ENCODE measurements at places on chromosomes 6 and 20.

DNA sequence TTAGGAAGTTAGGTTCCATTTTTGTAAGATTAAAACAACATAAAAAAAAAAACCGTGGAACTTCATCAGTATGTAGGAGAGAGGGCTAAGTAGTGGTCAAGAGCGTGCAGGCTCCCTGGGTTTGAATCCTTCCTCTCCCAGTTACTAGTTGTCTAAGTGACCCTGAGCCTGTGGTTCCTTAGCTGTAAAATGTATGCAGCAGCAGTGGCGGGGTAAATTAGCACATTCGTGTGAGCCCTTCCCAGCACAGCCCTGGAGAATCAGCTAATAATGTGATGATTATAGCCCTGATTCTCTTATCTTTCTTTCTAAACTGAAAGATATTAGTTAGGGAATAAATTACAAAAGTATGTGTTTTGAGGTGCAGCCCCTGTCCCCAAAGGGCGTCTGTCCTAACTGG is 32.6 kb downstream of the TM9SF4 start:
- no peaks in the 10 kb centered on the region for H3K27me3 ChIP-seq
- H3K27ac ChIP-seq, result no peak overlapping the region
- H3K4me3 ChIP-seq, result no peak overlapping the region

DNA sequence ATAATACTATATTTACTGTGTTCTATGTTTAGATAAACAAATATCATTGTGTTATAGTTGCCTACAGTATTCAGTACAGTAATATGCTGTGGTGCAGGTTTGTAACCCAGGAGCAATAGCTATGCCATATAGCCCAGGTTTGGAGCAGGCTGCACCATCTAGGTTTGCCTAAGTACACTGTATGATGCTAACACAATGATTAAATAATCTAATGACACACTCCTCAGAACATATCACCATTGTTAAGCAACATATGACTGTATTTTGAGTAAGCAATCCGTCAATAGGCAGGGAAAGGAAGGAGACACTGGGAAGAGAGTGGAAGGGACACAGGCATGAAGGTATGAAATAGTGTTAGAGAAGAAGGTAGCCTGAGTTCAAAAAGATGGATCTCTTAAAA is 369.9 kb downstream of the PKHD1 start:
- H3K27me3 ChIP-seq, result no peaks in the 10 kb centered on the region
- no peaks in the 10 kb centered on the region for H3K4me1 ChIP-seq
- H3K27ac ChIP-seq, result no peak overlapping the region
- H3K4me3 ChIP-seq, result no peak overlapping the region
- H3K36me3 ChIP-seq, result no peaks in the 10 kb centered on the region
- no peak for DNase-seq

DNA sequence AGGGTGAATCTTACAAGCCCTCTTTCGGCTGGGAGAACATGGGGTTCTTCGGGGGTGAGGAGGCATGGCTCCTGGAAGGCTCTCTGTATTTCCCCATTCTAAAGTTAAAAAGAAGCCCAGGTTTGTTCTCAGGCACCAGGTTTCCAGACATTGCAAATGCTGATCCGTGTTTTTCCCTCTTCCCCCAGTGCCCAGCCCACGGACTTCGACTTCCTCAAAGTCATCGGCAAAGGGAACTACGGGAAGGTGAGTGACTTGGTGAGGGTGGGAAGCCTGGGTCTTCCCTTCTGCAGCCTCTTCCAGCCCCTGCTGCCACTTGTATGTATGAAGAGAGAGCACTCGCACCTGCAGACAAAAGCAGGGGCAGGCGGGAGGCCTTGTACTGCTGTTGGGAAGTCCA is 8.7 kb downstream of the SGK2 start:
- H3K4me1 ChIP-seq, result no peaks in the 10 kb centered on the region
- H3K36me3 ChIP-seq, result no peaks in the 10 kb centered on the region
- DNase-seq, result no peak
- no peak overlapping the region for H3K4me3 ChIP-seq
- no peaks in the 10 kb centered on the region for H3K27me3 ChIP-seq
- no peak overlapping the region for H3K27ac ChIP-seq

DNA sequence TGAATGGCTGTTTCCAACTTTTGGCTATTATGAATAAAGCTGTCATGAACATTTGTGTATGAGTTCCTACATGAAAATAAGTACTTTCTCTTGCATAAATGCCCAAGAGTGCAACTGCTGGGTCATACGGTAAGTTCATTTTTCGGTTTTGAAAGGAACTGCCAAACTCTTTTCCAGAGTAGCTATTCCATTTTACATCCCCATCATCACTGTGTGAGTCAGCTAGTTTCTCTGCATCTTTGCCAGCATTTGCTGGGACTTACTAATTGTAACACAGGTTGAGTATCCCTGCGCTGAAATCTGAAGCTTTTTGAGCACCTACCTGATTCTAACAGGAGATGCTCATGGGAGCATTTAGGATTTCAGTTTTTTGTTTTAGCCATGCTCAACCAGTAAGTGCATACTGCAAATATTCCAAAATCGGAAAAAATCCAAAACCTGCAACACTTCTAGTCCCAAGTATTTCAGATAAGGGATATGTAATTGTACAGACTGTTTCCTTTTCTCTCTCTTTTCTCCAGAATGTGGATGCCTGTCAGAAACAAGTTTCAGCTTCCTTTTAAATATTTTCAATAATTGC is 118.4 kb downstream of the DTNBP1 start:
- H3K4me1 ChIP-seq, result no peaks in the 10 kb centered on the region
- H3K36me3 ChIP-seq, result no peaks in the 10 kb centered on the region
- no peak overlapping the region for H3K4me3 ChIP-seq
- no peak for DNase-seq

GRCh38 chr6:9131616-9132015 is 696.3 kb upstream of the SLC35B3 start:
- no peaks in the 10 kb centered on the region for H3K4me1 ChIP-seq
- H3K36me3 ChIP-seq, result no peaks in the 10 kb centered on the region
- H3K4me3 ChIP-seq, result no peak overlapping the region
- DNase-seq, result no peak
- H3K27ac ChIP-seq, result no peak overlapping the region

GRCh38 chr6:169190144-169190584 is 63.5 kb downstream of the THBS2 start:
- H3K4me3 ChIP-seq, result no peak overlapping the region
- DNase-seq, result no peak
- no peaks in the 10 kb centered on the region for H3K4me1 ChIP-seq
- H3K36me3 ChIP-seq, result no peaks in the 10 kb centered on the region

DNA sequence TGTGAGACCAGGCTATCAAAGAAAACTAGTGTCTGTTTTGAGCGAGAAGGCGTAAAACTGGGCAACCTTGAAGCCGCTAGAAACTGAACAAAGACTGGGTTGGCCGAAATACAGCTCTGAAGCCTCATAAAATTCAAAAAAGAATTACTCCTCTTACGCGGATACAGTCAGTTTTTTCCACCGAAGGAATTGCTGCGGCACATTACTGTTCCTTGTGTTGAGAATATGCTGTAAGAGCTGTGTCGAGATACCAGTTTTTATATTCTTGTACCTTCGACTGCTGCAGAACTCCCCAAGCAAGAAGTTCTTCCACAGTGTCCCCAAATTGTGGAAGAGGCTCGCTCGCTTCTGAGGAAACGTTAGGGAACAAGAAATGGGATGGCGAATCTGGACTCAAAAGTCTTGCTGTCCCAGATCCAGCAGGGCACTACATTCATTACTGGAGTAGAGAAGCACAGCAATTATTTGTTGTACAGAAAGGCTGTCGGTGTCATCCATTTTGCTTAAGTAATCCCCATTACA is 523 bp upstream of the COX7A2 start:
- peak overlapping the region; percentile 70 for H3K27ac ChIP-seq
- DNase-seq, result no peak
- peaks cover 13% of the 10 kb centered on the region for H3K36me3 ChIP-seq
- H3K27me3 ChIP-seq, result no peaks in the 10 kb centered on the region

- H3K27me3 ChIP-seq, result no peaks in the 10 kb centered on the region
- no peaks in the 10 kb centered on the region for H3K36me3 ChIP-seq
- no peak overlapping the region for H3K4me3 ChIP-seq
- no peak overlapping the region for H3K27ac ChIP-seq
- DNase-seq, result no peak
Observed at GRCh38 chr20:7710440-7710839, 229.8 kb downstream of the HAO1 start.

- DNase-seq, result no peak
- H3K4me1 ChIP-seq, result peaks cover 28% of the 10 kb centered on the region
- H3K27me3 ChIP-seq, result no peaks in the 10 kb centered on the region
- H3K27ac ChIP-seq, result no peak overlapping the region
Observed at GRCh38 chr6:142846883-142847287, 98.1 kb downstream of the HIVEP2 start.

DNA sequence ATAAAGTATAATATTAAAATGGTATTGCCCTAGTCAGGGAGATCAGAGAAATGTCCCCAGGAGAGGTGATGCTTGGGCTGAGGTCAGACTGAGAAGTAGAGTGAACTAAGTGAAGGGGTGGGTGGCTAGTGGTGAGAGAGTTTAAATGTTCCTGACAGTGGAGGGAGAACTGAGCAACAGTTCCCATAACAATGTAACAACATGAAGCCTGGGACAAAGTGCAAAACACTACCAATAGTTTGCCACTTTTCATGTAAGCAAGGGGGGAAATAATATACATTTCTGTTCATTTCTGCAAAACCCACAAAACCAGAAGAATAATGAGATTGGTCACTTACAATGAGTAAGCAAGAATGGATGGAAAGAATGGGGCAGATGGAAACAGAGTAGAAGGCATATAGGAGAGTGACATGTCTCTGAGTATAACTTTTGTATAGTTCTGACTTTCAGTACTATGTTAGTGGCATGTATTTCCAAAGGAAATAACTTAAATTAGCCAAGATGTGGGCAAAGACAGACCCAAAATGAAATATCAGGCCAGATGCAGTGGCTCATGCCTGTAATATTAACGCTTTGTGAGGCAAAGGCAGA is 13.3 kb upstream of the FAXC start:
- no peaks in the 10 kb centered on the region for H3K27me3 ChIP-seq
- H3K4me3 ChIP-seq, result no peak overlapping the region
- H3K27ac ChIP-seq, result no peak overlapping the region
- no peaks in the 10 kb centered on the region for H3K36me3 ChIP-seq

- peaks cover 6% of the 10 kb centered on the region for H3K4me1 ChIP-seq
- H3K36me3 ChIP-seq, result no peaks in the 10 kb centered on the region
- DNase-seq, result no peak
- no peak overlapping the region for H3K4me3 ChIP-seq
- H3K27ac ChIP-seq, result no peak overlapping the region
Observed at GRCh38 chr20:41055679-41056078, 27.1 kb downstream of the TOP1 start.

DNA sequence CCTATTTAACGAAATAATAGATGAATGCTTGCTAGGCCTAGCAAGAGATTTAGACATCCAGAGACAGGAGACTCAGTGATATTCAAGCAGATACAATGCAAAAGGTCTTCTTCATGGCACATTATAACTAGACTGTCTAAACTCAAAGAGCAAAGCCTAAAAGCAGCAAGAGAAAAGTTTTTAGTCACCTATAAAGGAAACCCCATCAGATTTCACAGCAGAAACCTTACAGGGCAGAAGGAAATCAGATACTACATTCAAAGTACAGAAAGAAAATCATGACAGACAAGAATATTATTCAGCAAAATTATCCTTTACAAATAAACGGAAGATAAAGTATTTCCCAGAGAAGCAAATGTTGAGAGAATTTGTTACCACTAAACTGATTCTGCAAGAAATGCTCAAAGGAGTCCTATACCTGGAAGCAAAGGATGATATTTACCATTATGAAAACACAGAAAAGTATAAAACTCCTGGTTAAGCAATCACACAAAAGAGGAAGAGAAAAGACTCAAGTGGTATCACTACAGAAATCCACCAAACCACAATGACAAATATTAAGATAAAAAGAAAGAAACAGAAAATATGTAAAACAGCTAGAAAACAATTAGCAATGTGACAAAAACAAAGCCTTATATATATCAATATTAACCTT is 333.7 kb downstream of the MEI4 start:
- no peaks in the 10 kb centered on the region for H3K27me3 ChIP-seq
- H3K4me3 ChIP-seq, result no peak overlapping the region
- no peak overlapping the region for H3K27ac ChIP-seq
- H3K4me1 ChIP-seq, result no peaks in the 10 kb centered on the region

DNA sequence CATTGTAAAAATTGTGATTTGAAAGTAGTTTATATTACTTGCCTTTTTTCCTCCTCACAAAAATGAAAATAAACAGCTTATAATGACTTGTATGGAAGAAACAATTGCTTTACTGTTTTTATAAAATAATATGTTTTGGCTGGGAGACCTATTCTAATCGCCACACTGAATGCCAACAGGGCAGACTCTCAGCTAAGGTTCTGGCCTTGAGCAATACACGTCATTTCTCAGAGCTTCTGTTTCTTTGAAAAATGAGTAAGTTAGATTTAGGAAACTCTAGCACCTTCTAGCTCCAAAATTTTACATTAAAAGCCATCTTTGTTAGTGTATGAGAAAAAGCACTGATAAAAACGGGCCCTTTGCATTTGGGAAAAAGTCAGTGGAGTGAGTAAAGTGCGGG is 166.6 kb downstream of the ARID1B start:
- H3K27ac ChIP-seq, result no peak overlapping the region
- no peak for DNase-seq
- H3K36me3 ChIP-seq, result no peaks in the 10 kb centered on the region
- peaks cover 8% of the 10 kb centered on the region for H3K4me1 ChIP-seq
- no peak overlapping the region for H3K4me3 ChIP-seq
- no peaks in the 10 kb centered on the region for H3K27me3 ChIP-seq

- no peaks in the 10 kb centered on the region for H3K36me3 ChIP-seq
- no peaks in the 10 kb centered on the region for H3K27me3 ChIP-seq
- peaks cover 43% of the 10 kb centered on the region for H3K4me1 ChIP-seq
- DNase-seq, result no peak
Observed at GRCh38 chr20:848193-848592, 14.7 kb downstream of the FAM110A start.

GRCh38 chr6:137291441-137291840 is 72.3 kb upstream of the IFNGR1 start:
- H3K4me1 ChIP-seq, result no peaks in the 10 kb centered on the region
- H3K27ac ChIP-seq, result no peak overlapping the region
- H3K27me3 ChIP-seq, result no peaks in the 10 kb centered on the region
- DNase-seq, result no peak
- no peak overlapping the region for H3K4me3 ChIP-seq

GRCh38 chr6:170038708-170039107 is 252.2 kb downstream of the DLL1 start:
- peaks cover 2% of the 10 kb centered on the region for H3K4me1 ChIP-seq
- H3K4me3 ChIP-seq, result no peak overlapping the region
- H3K27me3 ChIP-seq, result no peaks in the 10 kb centered on the region
- no peak for DNase-seq
- no peak overlapping the region for H3K27ac ChIP-seq
- H3K36me3 ChIP-seq, result no peaks in the 10 kb centered on the region

DNA sequence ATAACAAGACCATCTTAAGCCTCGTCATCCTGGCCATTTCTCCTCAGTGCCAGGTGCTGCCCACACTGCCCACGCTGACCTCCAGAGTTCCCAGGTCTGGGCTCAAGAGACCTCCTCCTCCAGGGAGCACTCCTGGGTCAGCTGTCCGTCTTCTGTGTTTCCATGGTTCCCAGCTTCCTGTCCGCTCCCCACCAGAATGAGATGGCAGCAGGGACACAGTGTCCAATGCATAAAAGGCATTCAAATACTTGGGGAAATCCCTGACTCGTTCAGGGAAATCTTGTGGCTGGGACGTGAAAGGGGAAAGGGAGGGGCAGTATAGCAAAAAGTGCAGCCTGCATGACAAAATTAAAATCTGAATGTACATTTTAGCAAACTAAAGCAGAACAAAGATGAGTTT is 54.3 kb downstream of the SLC23A2 start:
- H3K36me3 ChIP-seq, result peaks cover 5% of the 10 kb centered on the region
- no peaks in the 10 kb centered on the region for H3K27me3 ChIP-seq
- no peaks in the 10 kb centered on the region for H3K4me1 ChIP-seq
- H3K27ac ChIP-seq, result no peak overlapping the region
- no peak for DNase-seq
